ENCODE measurements at places on chromosomes 5 and 9.
A peak's percentile ranks its signal among the peaks of the same experiment; 100 is the strongest.

DNA sequence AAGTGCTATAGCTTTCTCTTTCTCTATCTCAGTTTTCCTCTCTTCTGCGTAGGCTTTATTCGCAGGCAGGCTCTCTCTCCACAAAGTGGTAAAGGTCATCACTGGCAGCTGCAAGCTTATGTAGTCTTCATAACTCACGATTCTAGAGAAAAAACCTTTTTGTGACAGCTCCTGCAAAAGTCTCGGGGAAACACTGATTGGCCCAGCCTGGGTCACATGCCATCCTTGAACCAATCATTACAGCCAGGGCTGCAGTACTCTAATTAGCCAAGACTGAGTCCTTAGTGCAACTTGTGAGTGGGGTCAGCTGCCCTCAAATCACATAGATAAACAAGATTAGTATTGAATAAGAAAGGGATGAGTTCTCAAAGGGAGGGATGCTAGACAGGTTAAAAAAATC, 18.3 kb upstream of the FRMPD1 start:
- no peak for DNase-seq

DNA sequence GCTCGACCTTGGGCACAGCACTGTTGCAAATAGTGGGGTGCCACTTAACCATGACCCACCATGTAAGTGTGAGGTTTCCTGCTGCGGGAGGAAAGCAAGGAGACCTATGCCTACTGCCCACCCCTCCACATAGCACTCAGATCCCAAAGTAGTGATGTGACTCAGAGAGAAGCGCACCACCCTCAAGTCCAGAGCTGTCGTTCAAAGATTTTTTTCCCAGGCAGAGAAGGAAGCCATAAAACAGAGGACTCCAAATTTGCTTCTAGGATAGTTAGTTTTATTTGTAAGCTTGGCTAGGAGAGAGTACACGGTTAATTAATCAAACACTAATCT, 19.3 kb downstream of the UGT3A1 start:
- DNase-seq: no peak

DNA sequence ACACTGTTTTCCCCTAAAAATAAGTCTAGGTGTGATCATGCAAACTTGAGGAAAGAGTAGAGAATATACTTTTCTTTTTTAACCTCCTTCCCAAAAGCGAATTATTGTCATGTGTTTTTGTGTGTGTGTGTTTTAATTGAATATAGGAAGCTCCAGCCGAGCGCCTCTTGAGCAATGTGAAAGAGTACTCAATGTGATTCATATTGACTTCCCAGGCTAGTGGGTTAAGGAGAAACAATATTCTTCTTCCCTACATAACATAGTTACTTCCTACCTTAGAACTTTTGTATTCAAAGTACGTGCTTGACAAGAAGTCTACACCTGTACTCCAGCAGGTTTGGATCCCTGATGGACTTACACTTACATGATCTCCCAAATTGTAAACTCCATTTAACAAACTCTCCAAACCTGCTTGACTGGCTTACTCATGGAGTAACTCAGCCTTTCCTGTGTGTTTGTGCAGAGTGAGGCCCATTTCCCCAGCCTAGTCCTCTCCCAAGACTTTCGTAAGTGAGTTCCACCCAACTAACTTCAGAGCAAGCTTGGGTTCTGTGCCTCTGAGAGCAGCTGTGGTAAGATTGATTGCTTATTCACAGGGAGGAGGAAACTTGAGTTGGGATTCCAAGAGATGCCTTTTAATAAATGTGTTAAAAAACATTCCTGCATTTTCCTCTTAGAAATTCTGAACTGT, 9.3 kb downstream of the SLC28A3 start:
- DNase-seq: no peak

DNA sequence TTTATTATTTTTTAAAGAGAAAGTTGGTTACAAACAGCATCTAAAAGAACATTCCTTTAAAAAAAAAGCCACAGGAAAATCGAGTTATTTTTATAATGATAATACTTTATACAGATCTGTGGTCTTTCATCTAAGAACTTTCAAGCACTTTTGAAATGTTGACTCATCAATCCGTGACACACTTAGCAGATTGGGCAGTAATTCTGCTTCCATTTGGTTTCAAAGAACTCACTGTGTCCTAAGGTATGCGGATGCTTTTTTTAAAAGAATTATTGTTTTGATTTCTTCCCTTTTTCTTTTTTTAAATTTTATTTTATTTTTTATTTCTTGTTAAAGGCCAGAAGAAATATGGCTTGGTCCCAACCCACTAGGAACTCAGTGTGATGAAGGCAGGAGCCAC, 147.8 kb downstream of the AOPEP start:
- no peak for DNase-seq

GRCh38 chr5:134477462-134478245, 47.8 kb upstream of the JADE2 start:
- no peak for DNase-seq

DNA sequence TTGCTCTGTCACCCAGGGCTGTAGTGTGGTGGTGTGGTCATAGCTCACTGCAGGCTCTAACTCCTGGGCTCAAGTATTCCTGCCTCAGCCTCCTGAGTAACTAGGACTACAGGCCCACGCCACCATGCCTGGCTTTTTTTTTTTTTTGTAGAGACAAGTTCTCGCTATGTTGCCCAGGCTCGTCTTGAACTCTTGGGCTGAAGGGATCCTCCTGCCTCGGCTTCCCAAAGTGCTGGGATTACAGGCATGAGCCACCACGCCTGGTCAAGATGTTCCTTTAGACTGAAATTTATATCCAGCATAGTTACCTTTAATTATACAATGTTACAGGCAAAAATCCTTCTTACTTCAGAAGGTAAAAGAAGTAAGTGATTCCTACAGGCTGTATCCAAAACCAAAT, 1.6 kb upstream of the DNAJC21 start:
- DNase-seq: no peak

DNA sequence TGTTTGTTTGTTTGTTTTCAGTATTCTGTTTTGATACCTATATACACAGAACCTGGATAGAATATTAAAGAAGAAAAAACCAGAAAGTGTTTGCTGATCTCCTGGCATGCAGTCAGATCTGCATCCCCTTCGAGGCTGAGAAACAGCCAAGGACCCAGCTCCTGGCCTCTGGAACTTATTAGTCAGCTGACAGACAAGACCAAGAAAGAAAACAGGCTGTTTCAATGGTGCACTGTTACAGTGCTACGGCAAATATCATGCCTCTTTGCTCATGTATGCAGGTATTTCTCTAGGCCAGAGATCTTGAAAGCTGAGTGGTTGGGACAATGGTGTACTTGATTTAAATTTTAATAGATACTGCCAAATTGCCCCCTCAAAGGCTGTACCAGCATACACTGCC, 95.0 kb downstream of the C5orf15 start:
- DNase-seq: no peak

GRCh38 chr5:143226872-143227271, 176.6 kb downstream of the NR3C1 start:
- no peak for DNase-seq

DNA sequence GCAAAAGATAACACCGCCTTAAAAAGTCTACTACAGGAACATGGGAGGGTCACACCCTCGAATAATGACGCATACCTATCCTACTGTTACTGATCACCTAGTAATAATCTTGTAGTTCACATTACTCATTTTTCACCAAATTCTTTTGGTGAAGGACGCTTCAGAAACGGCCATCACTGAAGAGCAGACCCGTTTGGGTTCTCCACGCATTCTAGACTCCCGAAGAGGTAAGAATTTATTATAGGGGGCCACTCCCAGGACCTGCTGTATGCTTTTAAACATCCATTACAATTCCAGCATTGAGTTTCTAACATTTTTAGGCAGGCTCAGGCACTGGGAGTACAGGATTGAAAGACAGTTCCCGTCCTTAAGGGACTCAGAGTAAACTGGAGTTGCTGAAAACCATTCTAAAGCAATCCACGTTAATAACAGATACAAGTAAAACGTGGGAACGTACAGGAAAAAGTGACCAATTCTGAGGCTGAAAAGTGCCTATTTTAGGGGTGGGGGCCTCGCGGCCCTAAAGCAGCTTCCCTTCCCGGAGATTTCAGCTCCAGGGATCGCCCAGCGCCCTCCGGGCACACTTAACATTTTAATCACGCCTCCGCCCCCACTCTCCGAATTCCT, at the start of gene FER:
TSS of gene FER (plus strand) at position 124 of the 627 bp plus-strand sequence. CDS start 50,286 bp downstream, outside the sequence.
- DNase-seq: peak; percentile 70

DNA sequence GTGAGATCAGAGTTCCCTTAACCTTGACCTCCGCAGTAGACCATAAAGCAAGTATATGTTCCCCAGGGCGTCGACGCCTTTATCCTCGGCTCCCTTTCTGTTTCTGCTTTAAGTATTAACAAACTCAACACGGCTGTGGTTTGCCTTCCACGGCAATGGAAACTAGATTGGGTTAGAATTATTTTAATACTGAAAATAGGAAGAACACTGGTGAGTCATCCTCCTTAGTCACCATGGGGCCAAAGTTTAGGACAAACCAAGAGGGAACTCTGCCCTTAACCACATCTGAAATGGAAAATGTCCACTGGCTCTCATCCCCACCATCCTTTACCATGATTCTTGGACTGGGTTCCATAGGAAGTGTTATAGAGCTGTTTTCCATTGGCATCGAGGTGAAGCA, 386.1 kb downstream of the ACTL7B start:
- DNase-seq: peak; percentile 48

GRCh38 chr5:169527863-169528262, 55.7 kb upstream of the SPDL1 start:
- no peak for DNase-seq

GRCh38 chr5:145554399-145554798, 280.7 kb downstream of the PRELID2 start:
- DNase-seq: no peak

- no peak for DNase-seq
Measured at GRCh38 chr9:26066237-26066636, 388.0 kb upstream of the TUSC1 start.
